Stimulated activated CD8-positive, alpha-beta memory T cell treated with anti-CD3 and anti-CD28 coated beads, Interleukin-4, amount 100 ng/mL, for 1 hour (primary cell): ENCODE measurements at places on chromosomes 4 and X.

DNA sequence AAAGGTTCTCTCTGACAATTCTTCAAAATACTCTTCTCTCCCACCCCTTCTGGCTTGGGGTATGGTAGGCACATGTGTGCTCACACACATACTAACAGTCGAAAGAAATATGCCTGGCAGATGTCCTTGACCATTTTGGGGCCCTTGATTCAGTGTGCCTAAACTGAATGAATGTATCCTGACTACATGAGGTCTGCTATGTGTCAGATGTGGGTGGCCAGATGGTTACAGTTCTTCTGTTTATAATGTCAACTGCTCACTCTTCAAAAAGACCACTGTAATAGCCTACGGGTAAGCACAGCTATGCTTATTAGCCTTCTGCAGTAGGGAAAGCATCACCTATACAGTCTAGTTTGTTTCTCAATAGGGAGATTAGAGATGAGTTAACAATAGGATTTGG, 63.7 kb upstream of the VEGFC start:
- DNase-seq, result no peak

DNA sequence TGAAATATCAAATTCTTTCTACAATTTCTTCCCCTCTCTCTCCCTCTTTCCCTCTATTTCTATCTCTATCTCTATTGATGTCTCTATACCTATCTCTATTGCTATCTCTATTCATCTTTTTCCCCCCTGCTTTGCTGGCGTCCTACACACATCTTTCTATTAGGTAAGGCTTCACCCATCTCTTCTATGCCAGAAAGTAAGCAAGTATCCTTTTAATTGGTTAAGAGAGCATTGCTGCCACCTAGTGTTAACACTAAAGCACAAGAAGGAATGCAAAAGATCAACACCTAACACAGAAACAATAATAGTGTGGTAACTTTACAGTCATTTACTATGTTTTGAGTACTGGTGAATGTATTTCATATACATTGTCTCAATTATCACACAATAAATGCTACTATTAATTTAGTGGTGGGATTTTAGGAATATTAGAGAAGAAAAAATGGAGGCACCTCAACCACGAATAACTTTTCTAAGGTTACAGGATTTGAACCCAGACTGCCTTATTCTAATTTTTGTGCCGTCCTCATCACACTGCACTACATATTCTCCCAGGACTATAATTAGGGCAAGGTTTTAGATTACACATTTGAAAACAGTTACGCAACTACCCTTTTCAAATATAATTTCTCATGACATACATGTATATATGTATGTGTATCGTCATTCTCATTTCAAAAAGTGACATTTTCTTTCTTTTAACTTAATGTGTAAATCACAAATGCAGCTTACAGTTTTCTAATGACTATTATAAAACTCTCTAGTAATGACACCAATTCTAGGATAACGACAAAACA, 3.7 kb upstream of the C4orf36 start:
- DNase-seq, result no peak

DNA sequence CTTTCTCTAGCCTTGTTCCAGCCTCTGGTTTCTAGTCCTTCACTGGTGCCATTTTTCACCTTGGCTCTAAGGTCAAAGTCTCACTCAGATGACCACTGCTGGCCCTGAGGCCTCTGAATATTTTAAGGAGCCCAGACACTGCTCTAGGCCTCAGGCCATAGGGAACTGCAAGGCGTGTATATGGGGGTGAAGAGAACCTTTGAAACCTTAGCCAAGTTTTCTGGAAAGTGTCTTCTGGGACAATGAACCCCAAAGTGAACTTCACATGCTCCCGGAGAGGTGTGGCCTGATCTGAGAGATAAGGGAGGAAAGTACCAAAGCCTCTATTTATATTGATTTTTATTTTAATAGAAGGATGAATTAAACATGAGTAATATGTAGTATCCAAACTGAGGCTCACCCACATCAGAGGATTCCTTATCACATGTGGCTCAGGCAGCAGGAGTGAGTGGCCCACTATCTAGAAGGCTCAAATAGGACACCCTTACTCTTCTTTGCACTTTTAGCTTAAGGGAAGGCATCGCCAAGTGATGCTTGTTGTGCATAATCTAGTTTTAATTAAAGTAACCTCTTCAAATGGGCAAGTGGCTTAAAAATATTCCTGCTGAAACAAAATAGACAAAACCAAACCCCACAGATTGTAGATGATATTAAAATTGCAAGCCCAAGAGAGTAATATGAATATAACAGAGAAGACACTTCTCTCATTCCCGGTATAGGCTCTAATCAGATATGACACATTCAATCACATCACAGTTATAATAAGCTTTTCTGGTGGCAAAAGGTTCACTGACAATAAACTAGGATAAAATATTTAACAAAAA, 18.3 kb downstream of the GRPR start:
- DNase-seq, result no peak

DNA sequence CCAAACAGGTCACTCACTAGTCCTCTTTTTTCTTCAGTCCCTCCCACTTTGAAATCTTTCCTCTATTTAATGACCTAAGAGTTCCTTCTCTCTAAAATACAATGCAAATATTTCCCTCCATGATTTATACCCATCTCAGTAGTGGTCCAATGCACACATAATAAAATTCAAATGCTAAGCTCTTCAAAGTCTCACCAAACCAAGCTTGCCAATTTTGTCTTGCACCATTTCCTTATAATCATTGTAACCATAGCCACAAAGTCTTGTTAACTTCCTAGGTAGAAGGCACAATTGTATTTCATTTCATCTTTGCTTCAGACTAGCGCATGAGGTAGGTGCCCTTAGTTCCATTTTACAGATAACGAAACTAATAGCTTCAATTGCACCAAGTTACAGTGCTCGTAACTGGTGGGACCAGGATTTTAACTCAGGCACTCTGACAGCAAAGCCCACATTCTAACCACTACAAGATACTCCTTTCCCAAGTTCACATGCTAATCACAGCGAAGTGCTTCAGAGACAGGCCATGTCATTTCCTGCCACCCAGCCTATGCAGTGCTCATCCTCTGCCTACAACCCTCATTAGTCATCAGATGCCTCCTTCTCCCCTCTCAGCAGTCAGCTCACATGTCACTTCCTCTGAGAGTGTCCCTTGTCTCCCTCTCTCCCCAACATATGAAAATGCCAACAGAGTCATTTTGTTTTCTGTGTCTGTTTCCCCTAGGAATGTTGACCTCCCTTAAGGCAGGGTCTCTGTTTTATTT, 66.9 kb upstream of the PPARGC1A start:
- DNase-seq, result no peak

DNA sequence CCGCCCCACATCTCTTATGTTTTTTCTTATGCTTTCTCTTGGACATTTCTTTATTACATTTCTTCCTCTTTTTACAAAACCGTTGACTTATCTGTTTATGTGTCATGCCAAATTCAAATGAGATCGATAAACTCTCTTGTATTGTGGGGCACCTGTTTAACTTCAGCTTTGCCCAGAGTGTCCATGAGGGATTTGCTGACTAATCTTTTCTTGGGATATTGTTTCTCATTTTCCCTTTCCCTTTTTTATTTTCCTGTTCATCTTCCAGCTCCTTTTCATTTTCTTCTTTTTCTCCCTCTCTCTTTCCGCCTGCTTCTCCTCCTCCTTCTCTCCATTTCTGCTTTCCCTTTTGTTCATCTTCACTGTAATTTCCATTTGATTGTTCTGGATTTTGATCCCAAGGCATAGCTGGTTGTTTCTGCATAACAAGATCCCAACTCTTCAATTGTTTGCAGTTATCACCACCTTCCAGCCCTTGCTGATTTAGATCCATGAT, 10.7 kb downstream of the TIMM8A start:
- DNase-seq, result no peak

DNA sequence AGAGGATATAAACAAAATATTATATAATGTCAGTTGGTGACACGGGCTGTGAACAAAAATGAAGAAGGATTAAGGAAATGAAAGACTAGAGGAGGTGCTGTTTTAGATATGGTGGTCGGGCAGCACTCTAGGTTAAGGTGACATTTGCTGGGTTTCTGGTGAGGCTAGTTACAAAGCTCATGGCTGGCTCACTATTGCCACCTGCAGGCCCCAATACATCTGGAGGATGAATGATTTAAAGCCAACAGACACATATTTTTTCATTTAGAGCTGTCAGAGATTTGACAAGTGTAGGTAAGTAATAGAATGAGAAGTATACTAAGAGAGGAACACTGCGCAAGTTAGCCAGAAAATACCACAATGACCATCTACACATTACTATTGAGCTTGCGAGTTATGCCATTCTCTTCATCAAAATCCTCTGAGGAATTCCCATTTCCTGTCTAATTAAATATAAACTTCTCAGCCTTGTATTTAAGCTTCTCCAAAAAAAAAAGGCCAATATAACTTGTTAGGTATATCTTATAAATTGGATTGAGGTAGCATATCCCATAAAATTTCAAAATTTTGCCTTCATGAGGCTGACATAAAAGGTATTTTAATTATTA, 6.4 kb upstream of the FGG start:
- DNase-seq, result no peak

DNA sequence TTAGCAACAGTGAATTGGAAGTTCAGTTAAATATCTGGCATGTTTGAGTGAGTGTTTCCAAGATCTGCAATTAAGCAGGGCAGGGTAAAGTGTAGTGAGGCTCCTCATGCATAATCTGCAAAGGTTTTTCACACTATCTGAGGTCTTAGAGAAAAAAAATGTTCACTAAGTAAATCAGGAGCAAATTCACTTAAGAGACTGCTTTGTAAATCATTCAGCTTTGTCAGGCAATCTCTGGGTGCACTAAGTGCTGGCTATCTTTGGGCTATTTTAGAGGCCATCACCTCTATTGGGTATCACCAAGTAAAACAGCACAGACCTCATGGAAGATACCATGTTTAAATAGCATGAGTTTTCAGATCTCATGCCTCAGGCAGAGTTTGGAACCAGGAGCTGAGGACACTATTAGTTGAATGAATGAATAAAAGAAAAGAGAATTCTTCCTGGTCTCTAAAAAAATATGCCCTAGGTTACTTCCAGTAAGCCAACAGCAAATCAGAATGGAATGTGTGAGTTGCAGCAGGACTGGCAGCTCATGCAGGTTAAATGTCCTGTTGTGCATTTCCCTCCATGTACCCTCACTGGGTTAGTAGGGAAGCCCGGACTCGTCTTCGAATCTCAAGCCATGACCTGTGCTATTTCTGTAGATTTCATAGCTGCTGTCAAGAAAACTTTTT, 195.3 kb downstream of the KCNIP4 start:
- DNase-seq, result no peak

GRCh38 chrX:39642071-39642470, 455.7 kb downstream of the BCOR start:
- DNase-seq, result no peak

- no peak for DNase-seq
Observed at GRCh38 chr4:150816491-150816890, 198.6 kb downstream of the LRBA start.

GRCh38 chr4:75235359-75235951, 278.7 kb downstream of the RCHY1 start:
- DNase-seq, result no peak

- no peak for DNase-seq
Observed at GRCh38 chr4:121062521-121062920, 9.8 kb downstream of the NDNF start.
